ENCODE measurements at places on chromosomes 1 and 21.

GRCh38 chr1:37362594-37363385 lies 111.6 kb upstream of the ZC3H12A start:
- no peak for DNase-seq

- no peak for DNase-seq
These were observed 593.4 kb upstream of the ZP4 start for GRCh38 chr1:238484121-238484520.

- no peak for DNase-seq
These were observed 38.0 kb upstream of the ANGPTL7 start for GRCh38 chr1:11151114-11151513.

GRCh38 chr1:172342584-172343239 lies 77.8 kb upstream of the C1orf105 start:
- no peak for DNase-seq

DNA sequence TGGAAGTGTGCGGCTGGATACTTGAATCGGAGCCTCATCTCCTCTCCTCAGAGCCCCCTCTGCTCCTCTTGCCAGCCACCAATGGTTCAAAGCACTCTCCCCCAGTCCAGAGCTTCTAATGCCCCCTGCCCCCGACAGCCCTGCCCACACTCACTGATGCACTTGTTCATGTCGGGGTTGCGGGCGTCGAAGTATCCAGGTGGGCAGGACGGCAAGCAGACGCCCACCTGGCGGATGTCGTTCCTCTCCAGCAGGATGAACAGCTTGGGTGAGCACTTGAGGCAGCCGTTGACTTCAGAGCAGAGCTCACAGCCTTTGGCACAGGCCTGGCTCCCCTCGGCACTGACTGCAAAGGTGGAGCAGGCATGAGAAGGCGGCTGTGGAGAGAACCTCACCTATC lies 18.4 kb downstream of the RSPO1 start:
- DNase-seq, result no peak

DNA sequence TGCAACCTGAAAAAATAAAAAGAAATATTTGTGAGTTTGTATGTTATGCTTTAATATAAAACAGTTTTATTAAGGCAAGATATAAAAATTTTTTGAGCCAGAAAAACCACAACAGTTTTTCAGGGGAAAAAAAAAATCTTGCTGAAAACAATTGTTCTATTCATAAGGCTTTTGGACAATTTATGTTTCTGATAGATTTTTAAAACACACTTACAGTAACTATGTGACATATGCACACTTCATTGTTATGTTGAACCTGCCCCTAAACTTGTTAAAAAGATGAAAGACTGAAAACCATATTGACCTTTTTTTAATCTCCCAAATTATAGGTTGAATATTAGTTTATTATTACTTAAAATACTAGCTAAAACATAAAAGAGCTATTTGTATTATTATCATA lies 279.9 kb upstream of the C1orf105 start:
- no peak for DNase-seq

GRCh38 chr1:171250263-171250662 lies 2.0 kb downstream of the FMO1 start:
- no peak for DNase-seq

- DNase-seq, result no peak
These were observed 90.4 kb upstream of the EDN2 start for GRCh38 chr1:41574842-41575241.

GRCh38 chr1:41444246-41444645 lies 40.2 kb downstream of the EDN2 start:
- DNase-seq, result no peak

GRCh38 chr1:158654571-158654970 lies 31.9 kb downstream of the SPTA1 start:
- no peak for DNase-seq

DNA sequence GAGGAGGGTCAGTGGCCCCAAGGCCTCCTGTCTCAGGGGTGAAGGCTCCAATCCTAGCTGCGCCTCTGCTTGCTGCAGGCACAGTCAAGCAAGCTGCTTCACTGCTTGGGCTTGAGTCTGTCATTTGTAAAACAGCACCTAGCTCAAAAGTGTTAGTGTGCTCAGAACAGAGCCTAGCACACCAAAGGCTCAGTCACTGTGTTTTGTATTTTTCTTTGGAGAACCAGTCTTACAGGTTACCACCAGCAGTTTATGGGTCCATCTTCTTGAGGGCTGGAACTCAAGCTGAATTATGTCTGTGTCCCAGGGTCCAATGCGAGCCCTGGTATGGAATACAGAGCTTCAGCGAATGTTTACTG lies 113.6 kb downstream of the DMRTB1 start:
- DNase-seq, result no peak

DNA sequence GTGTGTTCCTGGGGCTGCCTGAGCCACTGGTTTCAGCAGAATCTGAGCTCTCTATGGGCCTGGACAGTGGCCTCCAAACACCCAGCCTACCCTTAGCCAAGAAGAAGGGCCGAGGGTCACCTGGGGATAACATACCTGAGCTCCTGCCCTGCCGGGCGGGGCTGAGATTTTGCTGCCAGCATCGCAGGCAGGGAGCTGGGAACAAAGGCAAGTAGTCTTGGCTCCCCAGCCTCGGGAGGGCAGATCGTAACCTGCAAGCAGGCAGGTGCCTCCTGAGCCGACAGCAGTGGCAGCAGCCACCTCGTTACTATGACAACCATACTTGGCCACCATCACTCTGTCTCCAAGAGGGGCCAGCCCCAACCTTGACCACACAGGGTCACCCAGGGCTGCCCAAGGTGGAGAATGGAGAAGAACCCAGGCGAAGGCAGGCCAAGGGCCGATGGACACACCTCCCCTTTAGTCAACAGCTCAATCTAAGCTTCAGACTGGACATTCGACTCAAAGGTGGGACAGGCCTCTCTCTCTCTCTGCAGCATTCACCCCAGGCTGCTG lies 54.6 kb downstream of the TOMM20 start:
- DNase-seq, result no peak

GRCh38 chr21:46020581-46020980 lies 39.0 kb downstream of the COL6A1 start:
- no peak for DNase-seq

- DNase-seq, result peak; percentile 42
These were observed 28.3 kb upstream of the VPS13D start for GRCh38 chr1:12201352-12202189.

GRCh38 chr1:183871142-183871541 lies 66.2 kb downstream of the RGL1 start:
- DNase-seq, result no peak
